Lower lobe of right lung (tissue), 2 donors: ENCODE measurements at places on chromosomes 5 and 9.

- no peak for DNase-seq
Measured at GRCh38 chr9:69079186-69079585, 43.6 kb downstream of the FXN start.

GRCh38 chr5:95022967-95023695, 261.8 kb downstream of the MCTP1 start:
- DNase-seq = peak; percentile 43

DNA sequence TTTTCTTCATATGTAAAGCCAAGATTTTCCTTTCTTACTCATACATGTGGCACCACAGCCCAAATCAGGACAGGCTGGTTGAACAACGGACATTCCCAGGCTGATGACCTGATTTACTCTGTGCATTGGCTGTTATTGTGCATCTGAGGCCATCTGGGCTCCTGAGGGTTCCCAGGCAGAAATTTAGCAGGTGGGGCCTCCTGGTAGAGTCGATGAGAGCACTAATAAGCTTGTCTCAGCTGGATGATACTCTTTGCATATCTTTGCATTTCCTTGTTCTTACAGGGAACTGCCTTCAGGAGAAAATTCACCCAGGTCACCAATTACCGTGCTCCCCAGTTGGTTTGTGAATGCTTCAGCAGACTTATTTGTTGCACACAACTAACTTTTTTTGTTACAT, 605.1 kb downstream of the ELAVL2 start:
- no peak for DNase-seq

GRCh38 chr9:124818431-124819281, 34.6 kb upstream of the WDR38 start:
- DNase-seq = peak; percentile 43

GRCh38 chr9:105158898-105159297, 85.6 kb upstream of the SLC44A1 start:
- DNase-seq = no peak

DNA sequence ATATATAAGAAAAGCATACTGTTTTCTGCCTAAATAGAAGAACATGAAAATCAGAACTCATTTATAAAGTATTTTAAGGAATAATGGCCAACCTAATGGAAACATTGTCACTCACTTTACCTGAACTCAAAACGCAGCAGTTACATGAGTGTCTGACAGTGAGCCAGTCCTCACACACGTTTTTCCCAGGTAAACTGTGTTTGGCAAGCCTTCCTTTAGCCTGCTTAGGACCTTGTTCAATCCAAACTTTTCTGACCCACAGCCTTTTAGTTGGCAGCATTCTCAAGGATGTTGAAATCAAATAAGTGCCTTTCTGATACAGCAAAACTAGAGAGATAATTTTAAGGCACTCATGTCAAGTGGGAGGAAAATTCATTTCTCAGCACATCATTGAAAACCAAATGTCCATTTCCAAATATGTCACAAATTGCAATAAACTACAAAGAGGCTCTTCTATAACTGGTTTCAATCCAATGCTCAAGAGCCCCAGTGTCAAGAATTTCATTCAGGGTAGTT, 83.5 kb upstream of the SPDL1 start:
- DNase-seq = no peak

GRCh38 chr9:111914749-111915424, 18.3 kb downstream of the UGCG start:
- no peak for DNase-seq
